ENCODE measurements at places on chromosomes 7 and 10. TPM values are rescaled to one million over a fixed set of nuclear protein-coding genes. Genes with fewer than 3 reads are reported as not detected.

DNA sequence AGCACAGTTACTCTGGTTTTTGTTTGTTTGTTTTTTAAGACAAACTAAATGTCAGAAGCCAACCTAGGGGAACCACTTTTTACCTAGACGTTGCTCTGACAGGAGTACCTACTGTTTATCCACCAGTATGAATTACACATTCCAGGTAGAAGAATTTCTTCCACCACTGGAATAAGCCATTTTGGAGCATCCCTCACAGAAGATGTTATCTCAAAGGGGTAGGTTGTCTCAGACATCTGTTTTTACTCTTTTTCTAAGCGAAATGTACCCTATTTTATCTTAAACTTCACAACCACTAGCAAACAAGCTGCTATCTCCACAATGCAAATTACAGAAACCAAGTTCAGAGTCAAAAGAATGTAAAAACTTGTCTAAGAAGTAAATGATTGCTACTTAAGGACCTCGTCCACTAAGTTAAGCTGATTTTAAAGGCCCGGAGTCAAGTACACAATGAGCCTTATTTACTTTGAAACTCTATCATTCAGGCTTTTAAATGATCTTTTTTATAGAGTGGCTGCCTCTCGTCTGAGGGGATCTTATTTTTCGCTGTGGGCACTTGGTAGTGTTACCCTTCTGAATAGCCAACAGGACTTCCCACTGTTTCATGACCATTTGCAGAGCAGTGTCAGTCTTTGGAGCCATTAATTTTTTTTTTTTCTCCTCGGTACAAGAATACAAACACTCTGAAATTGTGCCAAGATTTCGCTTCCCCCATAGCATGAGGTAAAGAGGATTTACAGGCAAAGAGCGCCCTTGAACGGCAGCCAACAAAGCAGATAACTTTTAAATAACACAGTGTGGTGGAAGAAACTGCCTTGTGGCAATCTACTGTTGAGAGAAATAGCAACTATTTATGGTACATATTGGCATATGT, 15.7 kb upstream of the ARMC3 start:
- no peak for DNase-seq
- no peaks in the 10 kb centered on the region for H3K36me3 ChIP-seq
- no peaks in the 10 kb centered on the region for H3K27me3 ChIP-seq
- H3K4me1 ChIP-seq: no peaks in the 10 kb centered on the region
- no peak overlapping the region for H3K27ac ChIP-seq
- no peak overlapping the region for H3K4me3 ChIP-seq

DNA sequence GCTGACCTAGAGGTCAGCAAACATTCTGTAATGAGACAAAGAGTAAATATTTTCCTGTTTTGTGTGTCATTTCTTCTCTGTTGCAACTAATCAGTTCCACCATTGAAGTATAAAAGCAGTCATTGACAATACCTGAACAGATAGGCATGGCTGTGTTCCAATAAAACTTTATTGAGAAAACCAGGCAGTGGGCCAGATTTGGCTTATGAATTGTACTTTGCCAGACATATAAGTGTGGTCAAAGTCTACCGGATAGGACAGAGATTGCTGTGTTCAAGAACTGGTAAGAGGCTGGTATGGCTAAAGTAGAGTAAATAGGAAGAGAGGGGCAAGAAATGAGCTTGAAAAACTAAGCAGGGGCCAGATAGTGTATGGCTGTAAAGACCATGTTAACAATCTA, 38.3 kb upstream of the TAC1 start:
- no peak overlapping the region for H3K27ac ChIP-seq
- no peak overlapping the region for H3K4me3 ChIP-seq
- no peaks in the 10 kb centered on the region for H3K27me3 ChIP-seq
- H3K4me1 ChIP-seq: no peaks in the 10 kb centered on the region
- no peak for DNase-seq

- no peak overlapping the region for H3K4me3 ChIP-seq
- H3K27ac ChIP-seq: no peak overlapping the region
- no peak for DNase-seq
- H3K36me3 ChIP-seq: no peaks in the 10 kb centered on the region
- no peaks in the 10 kb centered on the region for H3K4me1 ChIP-seq
These were observed 11.0 kb downstream of the TBATA start for GRCh38 chr10:70773965-70774809.

DNA sequence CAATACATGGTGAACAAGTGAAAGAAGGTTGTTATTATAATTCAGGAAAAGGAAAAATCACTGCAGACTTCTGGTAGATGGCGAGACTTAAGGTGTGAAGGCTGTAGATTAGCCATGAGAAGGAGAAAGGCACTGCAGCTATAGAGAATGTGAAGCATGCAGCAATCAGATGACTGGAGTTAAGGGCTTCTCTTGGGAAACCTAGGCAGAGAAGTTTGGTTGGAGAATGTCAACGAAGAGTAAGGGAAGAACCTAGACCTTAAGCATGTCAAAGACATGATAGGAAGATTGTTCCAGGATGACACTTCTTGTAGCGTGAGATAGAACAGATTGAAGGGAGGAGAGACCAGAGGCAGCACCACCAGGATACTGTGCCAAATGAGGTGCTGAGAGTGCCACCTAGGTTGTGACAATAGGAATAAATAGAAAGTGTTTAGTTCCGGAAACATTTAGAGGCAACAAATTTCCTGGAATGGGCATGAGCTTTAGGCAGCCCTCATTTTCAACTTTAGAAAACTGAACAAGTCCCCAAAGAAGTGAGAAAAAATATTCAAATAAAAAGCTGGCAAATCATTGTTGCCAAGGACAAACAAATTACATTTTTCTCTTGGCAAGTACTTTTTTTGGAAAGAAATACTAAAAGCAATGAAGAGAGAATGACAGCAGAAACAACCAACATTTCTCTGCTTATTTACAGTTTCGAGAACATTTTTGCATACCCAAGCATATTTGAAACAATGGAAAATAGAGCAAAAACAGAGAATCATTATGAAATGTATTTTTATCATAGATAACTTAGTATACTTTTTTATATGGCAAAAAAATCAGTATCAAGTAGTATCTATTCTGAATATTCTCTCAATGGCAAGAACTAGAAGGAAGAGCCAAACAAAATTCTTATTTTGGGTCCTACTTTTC, 4.9 kb downstream of the LRRC17 start:
- no peak overlapping the region for H3K4me3 ChIP-seq
- H3K36me3 ChIP-seq: no peaks in the 10 kb centered on the region
- no peak for DNase-seq
- H3K4me1 ChIP-seq: no peaks in the 10 kb centered on the region

DNA sequence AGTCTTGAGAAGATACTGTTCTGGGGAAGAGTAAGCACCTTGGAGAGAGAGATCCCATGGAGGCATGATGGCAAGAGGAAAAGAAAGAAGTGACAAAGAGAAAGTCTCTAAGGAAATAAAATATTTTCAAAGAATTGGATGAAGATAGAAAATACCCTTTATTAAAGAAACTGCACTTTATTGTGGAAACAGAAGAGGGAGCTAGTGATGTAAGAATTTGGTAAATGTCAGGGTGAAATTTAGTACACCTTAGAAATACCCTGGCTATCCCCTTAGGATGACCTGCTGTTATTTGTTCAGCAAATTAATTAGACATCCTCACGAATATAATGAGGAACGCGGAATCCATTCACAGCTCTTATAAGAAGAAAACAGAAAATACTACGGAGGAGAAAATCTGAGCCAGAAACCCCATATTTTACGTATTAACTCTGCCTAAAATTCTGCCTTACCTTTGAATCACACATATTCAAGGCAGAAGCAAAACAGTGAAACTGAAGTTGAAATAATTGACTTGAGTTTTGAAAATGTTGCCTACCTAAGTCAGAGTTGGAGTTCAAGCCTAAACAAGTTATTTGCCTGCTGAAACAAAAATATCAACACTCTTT, 90.7 kb downstream of the TFPI2 start:
- no peak overlapping the region for H3K27ac ChIP-seq
- no peak overlapping the region for H3K4me3 ChIP-seq
- no peaks in the 10 kb centered on the region for H3K4me1 ChIP-seq
- DNase-seq: no peak
- no peaks in the 10 kb centered on the region for H3K27me3 ChIP-seq
- H3K36me3 ChIP-seq: no peaks in the 10 kb centered on the region

- peaks cover 9% of the 10 kb centered on the region for H3K4me1 ChIP-seq
- H3K27me3 ChIP-seq: no peaks in the 10 kb centered on the region
- no peak overlapping the region for H3K27ac ChIP-seq
- DNase-seq: no peak
- H3K4me3 ChIP-seq: no peak overlapping the region
These were observed 25.1 kb downstream of the PRKAG2 start for GRCh38 chr7:151851782-151852181.

DNA sequence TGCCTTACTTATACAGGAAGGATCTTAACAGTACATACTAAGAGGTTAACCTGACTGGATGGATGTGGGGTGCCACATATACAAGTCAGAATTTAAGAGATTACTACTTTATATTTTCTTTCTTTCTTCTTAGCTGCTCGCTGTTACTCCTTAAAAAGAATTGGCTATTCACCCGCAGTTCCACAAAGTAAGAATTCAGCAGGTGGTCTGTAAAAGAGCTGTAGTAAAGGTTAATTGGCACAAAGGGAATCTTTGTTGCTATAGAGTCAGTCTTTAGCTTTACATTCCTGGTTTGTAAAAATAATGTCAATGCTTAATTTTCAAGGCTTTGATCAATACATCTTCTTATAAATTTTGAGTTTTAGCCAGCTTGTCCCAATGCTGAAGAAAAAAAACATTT, 43.2 kb downstream of the RALA start:
- H3K27me3 ChIP-seq: no peaks in the 10 kb centered on the region
- no peaks in the 10 kb centered on the region for H3K4me1 ChIP-seq
- no peaks in the 10 kb centered on the region for H3K36me3 ChIP-seq
- no peak for DNase-seq
- H3K27ac ChIP-seq: no peak overlapping the region
- no peak overlapping the region for H3K4me3 ChIP-seq

DNA sequence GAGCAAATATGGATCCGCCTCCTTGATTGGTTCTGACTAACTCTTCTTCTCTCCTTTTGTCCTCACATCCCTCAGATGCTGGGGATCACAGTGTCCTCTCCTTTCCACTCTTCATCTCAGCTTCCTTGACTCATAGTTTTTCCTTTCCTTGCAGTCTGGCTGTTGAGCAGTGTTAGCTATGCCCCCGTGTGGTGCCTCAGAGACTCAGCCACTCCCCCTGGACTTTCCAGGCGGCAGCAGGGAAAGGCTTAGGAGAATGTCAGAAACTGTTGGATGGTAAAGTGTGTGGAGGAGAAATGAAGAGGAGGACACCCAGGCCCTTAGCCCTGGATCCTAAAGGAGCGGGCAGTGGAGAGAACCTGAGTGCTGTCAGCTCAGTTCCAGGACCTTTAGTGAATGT, 267.5 kb downstream of the CELF2 start:
- peaks cover 79% of the 10 kb centered on the region for H3K36me3 ChIP-seq
- H3K4me3 ChIP-seq: no peak overlapping the region
- H3K4me1 ChIP-seq: no peaks in the 10 kb centered on the region
- DNase-seq: no peak
- no peak overlapping the region for H3K27ac ChIP-seq

DNA sequence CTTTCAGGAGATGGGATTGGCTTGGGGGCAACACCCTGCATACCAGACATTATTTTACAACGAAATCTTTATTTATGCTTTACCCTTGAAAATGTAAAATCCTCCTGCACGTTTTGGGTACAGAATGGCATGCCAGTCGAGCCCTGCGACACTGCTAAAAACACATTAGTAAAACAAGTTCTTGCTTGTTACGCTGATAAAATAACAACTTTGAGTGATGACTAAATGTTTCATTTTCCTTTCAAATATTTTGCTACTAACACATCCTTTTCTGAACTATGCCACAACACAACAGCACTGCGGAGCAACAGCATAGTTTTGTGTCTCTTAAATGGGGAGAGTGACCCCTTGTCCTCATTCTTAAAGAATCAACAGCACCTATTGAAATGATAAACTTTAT, 76.0 kb upstream of the SEMA3D start:
- H3K4me3 ChIP-seq: no peak overlapping the region
- no peaks in the 10 kb centered on the region for H3K27me3 ChIP-seq
- H3K36me3 ChIP-seq: no peaks in the 10 kb centered on the region

The ITPRID1 gene
- total RNA-seq: not detected

The CDHR1 gene
- 0.25 TPM for total RNA-seq

Measured in CD4-positive, CD25-positive, alpha-beta regulatory T cell (primary cell).